AG08395 (cell line): ENCODE measurements at places on chromosomes 16 and 17.

DNA sequence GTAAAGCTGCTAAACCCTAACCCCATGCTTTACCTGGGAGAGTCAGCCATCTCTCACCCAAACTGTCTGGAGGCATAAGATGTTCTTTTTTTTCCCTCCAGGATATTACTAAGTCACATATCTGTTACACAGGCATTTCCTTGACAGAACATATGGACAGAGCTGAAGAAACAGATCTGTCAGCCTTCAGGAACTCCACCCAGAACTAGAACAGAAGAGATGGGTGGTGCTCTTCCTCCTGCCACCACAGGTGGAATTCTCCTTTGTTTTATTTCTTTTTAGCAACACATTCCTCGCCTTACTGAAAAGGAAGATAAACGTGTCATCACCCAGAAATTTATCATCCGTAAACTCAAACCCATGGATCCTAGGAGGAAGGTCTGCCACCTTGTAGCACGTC is 8.8 kb downstream of the MYCBPAP start:
- no peak for DNase-seq

GRCh38 chr17:82358465-82359350 is at the start of gene TEX19:
Gene TEX19, plus strand, starts transcription at chr17:82359247. Its CDS starts 2,904 bp downstream, at chr17:82362151.
- no peak for DNase-seq

- no peak for DNase-seq
Observed at GRCh38 chr17:9237053-9237410, 215.7 kb downstream of the NTN1 start.

- DNase-seq = peak; percentile 84
Observed at GRCh38 chr16:27759301-27759871, 209.4 kb downstream of the KATNIP start.

GRCh38 chr17:73342050-73342522 is 30.3 kb upstream of the CDC42EP4 start:
- DNase-seq = peak; percentile 69

GRCh38 chr17:63622574-63623390 is 565 bp downstream of the MAP3K3 start:
- peak; percentile 66 for DNase-seq

GRCh38 chr17:17917394-17917793 is 54.8 kb downstream of the TOM1L2 start:
- DNase-seq = no peak

GRCh38 chr16:13158427-13158826 is 257.0 kb downstream of the SHISA9 start:
- DNase-seq = no peak

GRCh38 chr16:89119166-89119621 is 25.5 kb downstream of the ACSF3 start:
- DNase-seq = no peak

DNA sequence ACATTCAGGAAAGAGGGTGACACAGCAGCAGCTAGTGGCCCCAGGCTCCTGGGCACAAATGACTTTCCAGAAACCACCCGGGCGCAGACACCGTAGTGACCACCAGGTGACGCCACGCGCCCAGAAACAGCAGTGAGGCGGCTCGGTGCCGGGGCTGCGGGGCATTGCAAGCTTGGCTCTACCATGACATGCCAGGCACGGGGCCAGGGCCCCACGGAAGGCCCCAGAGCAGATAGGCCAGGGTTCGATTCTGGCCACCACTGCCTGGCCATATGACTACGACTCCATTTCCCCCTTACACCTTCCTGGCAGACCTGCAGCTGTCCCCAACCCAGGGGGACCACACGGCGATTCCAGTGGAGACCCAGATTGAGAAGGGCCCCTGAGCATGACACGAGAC is 6.7 kb downstream of the RHBDF1 start:
- peak; percentile 85 for DNase-seq

DNA sequence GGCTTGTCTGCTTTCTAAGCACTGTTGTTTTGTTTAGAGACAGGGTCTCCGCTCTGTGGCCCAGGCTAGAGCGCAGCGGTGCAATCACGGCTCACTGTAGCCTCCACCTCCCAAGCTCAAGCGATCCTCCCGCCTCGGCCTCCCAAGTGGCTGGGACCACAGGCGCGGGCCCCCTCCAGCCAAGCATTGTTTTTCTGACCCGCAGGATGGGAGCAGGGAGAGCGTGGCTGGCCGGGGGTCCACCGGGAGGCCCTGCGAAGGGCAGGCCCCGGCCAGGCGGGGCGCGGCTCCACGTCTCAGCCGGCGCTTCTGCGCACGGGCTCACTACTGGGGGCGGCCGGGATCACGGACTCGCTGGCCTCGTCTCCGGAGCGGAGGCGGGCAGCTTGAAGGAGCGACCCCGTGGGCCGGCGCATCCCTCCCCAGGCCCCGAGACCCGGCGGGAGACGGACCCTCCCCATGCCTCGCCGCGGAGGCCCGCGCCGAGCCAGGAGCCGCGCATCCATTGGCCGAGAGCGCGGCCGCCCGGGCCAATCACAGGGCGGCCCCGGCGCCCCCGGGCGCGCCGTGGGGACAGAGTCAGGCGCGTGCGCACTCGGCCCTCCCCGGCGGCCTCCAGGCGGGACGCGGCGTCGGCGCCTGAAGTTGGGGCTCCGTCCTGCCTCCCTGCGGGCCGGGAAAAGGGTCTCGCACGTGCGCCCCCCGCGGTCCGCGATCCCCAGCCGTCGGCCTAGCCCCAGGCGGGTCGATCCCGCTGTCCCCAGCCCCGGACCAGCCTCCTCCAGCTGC is 24.9 kb downstream of the ACTG1 start:
- DNase-seq = peak; percentile 98

- no peak for DNase-seq
Observed at GRCh38 chr16:832652-833336, 32.3 kb upstream of the GNG13 start.

DNA sequence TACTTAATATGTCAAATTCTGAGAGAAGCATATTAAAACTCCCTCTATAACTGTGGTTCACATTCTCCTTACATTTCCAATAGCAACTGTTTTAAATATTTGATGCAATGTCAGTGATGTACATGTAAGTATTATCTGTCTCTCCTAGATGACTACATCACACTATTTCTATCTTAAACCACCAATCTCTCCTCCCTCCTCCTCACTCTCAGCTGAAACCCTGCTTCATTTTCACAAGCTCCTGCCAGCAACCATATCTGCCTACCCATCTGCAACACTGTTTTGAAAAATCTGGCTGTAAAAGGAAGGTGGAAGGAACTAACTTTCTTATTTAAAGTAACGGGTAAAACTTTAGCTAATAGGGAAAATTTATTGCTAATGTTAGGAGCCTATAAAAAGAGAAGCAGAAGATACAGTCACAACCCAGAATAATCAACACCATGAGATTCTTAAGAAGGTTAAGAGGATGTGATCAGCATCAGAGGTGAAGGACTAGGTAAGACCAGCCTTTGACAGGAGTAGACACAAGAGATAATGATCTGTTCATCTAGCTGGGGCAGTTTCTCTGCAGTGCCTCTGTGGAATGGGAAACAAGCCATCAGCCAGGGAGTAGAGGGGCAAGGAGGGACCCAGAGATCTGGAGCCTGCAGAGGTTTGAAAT is 31.0 kb downstream of the MYH10 start:
- DNase-seq = no peak

- DNase-seq = no peak
Observed at GRCh38 chr17:2136241-2136640, 81.3 kb downstream of the HIC1 start.

DNA sequence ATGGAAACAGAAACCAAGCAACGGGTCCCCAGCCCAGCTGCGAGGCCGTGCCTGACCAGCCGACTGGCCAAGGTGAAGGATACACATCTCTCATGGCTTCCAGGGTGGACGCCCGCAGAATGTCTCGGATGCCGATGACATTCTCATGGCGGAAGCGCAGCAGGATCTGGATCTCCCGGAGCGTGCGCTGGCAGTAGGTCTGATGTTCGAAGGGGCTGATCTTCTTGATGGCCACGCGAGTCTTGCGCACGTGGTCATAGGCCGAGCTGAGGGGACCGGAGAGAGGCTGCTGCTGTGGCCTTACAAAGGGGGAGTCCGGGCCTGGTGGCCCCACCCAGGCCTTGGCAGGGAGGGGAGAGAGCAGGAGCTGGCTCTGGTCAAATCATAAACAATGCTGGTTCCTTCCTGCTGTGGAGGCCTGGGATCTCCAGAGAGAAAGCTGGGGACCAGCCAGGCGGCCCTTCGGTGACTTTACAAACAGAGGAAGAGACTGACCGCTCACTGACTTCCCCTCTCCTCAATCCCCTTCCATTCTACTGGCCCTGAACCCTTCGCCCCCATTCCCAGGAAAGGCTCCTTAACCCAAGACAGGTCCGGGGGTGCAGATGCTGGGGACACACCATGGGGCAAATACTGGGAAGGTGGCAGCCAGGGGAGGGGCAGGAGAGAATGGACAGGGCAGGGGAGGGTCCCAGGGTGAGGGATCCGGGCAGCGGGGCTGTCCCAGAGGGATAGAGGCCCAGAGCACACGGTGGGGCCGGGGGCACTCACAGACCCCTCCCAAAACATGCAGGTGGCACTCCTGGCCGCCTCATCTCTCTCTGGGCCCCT is 1.1 kb downstream of the MAPK3 start:
- DNase-seq = peak; percentile 25

DNA sequence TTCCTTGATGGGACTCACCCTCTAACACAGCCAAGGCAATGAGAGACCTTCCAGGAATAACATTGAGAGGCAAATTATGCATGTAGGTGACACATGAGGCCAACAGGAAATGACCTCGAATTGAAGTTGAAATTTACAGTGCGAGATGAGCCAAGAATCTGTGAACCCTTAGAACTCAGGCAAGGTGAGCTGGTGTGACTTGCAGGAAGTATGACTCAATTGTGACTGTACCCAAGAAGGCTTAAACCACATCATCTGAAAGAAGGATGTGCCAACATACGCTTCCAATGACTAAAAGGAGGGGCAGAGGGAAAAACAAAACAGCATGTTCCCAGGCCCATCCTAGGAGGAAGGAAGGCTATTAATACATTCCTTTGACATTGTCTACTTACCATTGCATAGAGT is 44.8 kb downstream of the PITPNC1 start:
- DNase-seq = peak; percentile 91

DNA sequence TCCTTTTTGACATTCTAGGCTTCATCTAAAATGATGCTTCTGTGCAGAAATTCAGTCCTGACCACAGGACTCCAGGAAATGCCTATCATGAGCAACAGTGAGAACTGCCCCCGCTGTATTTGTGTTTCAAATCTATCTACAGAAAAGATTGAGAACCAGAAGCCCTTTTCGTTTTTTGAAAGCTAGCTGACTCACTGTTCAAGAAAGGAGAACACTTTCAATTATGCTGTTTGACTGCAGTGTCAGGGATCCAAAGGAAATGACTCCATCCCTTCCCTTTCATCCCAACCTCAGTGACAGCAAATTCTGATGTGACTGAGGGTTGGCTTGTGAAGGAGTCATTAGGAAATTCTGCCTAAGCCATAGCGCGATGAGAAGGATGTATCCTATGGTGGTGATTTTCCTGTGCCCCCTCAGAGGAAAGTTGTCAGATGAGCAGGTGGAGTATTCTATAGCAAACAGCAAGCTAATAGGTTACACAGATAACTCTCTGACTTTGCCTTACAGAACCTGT is 622.3 kb downstream of the TMEM114 start:
- DNase-seq = no peak

DNA sequence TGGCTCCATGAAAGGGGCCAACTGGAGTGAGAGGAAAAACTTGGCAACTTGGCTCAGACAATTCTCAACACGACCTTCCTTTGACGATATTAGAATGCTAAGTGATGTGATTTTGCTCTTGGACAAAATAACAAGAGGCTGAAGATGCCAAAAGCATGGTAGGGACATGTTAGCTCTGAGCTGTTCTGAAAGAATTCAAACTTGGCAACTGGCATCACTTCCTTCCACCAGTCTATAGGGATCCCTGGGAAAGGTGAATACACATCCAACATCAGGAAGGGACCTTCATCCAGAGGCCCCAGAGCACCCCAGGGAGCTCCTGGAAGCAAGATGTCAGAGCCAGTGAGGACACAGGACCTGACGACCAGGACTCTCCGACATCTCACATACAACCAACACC is 4.3 kb downstream of the KRT37 start:
- DNase-seq = peak; percentile 58

GRCh38 chr17:68701046-68701445 is 99.9 kb upstream of the FAM20A start:
- no peak for DNase-seq

- DNase-seq = no peak
Observed at GRCh38 chr16:84054271-84054670, 11.7 kb upstream of the SLC38A8 start.

GRCh38 chr16:19700319-19700781 is 17.7 kb downstream of the KNOP1 start:
- no peak for DNase-seq

DNA sequence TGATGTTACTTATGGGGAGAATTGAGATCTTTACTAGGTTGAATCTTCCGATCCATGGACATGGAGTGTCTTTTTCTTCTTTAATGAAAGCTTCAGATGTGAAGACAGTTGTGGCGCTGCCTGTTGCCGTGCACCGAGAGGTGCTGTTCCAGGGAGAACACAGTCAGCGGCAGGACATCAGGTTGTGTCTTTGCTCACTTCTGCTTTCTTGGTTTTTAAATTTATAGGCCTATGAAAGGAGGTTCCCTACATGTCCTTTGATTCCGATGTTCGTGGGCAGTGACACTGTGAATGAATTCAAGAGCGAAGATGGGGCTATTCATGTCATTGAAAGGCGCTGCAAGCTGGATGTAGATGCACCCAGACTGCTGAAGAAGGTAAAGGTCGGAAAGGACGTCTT is 49.8 kb downstream of the SEC14L1 start:
- DNase-seq = no peak

DNA sequence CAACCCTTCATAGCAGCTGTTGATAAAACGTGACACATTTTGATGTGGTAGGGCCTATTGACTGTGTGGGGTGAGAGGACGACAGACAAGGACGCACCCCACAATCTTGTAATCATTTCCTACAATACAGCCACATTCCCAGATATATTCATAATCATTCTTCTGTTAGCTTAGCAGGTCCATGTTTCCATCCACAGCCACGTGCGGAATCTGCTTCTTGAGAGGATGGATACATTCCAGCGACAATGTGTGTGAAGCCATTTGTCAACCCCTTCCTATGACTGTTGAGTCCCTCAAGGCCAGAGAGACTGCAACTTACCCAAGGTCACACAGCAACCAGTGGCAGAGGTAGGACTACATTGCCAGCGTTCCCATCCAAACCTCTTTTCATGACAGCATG is 8.7 kb upstream of the COPS3 start:
- no peak for DNase-seq

GRCh38 chr17:67441052-67441895 is 64.2 kb downstream of the PITPNC1 start:
- DNase-seq = peak; percentile 79

GRCh38 chr17:77664097-77664729 is 294.3 kb upstream of the TNRC6C start:
- no peak for DNase-seq

DNA sequence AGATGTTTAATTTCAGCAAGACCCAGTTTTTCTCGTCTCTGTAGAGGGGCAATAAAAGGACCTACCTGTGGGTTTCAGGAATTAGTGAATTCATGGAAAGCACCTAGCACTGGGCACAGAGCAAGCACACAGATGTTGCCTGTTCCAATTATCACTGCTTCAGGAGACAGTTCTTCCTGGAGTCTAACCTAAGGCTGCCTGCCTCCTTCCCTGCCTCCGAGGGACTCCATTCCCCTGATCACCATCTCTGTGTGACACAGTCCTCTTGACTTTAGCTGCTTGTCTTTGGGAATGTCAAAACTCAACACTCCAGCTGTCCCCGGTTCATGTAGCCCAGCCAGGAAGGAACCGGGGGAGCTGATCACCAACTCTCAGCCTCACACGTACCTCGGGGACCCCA is 474.9 kb downstream of the SLC39A11 start:
- DNase-seq = no peak

- no peak for DNase-seq
Observed at GRCh38 chr17:35660902-35661301, 70.5 kb upstream of the RASL10B start.

GRCh38 chr16:276426-277077 is 808 bp upstream of the RGS11 start:
- DNase-seq = no peak
